H7 (cell line): ENCODE measurements at places on chromosomes 4 and X. TPM values are rescaled to one million over a fixed set of nuclear protein-coding genes. Genes with fewer than 3 reads are reported as not detected.

GRCh38 chrX:20913760-20914159, 460.5 kb upstream of the CNKSR2 start:
- DNase-seq: peak; percentile 51

MGARP gene
- 0.21 and 2.0 TPM in 2 replicates for total RNA-seq

SPACA5 gene
- total RNA-seq: not detected in 2 replicates

DNA sequence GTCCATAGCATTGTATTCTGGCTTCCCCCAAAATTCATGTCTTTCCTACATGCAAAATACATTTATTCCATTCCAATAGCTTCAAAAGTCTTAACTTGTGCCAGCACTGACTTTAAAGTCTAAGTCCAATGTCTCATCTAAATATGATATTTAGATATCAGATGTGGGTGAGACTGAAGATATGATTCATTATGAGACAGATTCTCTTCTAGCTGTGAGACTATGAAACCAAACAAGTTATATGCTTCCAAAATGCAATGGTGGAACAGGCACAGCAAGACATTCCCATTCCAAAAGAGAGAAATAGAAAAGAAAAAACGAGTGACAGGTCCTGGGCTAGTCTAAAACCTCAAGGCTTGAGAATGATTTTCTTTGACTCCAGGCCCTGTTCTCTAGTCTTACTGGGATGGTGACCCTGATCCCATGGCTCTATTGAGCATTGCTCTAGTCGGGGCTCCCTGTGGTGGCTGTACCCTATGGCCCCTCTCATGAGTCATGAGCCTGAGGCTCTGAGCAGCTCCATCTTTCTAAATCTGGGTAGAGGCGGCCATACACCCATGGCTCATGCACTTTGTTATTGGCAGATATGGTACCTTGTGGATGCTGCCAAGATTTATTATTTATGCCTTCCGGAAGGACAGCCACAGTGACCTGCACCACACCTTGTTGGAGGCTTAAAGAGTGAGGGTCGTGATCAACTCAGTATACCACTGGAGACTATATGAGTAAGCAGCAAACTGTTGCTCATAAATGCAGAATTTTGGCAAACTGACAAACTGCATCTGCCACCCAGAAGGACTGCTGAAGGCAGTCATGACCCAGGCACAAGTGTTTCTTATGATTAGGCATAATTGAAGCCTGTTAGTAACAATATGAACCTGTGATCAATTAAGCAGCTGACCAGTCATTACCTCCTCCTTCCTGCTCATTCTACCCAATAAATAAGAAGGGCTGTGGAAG, 38.5 kb upstream of the BOD1L1 start:
- no peak for DNase-seq

PHOX2B gene
- not detected in 2 replicates for total RNA-seq

GRCh38 chrX:119885554-119886428, 9.9 kb upstream of the AKAP14 start:
- DNase-seq: peak; percentile 22

DNA sequence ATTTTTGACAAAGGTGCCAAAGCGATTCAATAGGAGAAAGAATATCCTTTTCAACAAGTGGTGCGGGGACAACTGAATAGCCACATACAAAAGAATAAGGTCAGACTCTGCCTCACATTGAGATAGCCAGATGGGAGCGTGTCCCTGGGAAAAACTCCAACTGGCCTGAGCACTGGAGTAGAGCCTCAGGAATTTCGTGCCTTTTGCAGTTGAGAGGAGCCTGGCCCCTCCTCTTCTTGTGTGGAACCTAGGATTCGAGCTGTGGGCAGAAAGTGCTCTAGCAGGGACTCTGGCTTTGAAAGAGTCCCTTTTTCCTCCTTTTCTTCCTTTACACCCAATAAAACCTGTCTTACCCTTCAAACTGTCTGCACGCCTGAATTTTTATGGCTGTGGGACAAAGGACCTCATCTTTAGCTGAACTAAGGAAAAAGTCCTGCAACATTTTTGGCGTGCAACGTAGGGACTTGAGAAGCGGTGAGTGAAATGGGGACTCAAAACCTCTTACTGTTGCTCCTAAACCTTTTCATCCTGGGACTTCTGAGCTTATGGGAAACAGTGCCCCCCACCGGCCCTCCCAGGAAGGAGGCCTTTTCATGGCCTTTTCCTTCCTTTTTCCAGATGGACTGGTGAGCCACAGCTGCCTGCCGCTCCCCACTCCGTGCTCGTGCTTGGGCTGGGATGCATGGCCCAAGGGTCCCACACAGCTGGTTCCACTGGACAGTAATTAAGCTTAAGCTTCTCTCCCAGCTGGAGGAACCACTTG, 68.6 kb downstream of the BMP15 start:
- DNase-seq: peak; percentile 17

DNA sequence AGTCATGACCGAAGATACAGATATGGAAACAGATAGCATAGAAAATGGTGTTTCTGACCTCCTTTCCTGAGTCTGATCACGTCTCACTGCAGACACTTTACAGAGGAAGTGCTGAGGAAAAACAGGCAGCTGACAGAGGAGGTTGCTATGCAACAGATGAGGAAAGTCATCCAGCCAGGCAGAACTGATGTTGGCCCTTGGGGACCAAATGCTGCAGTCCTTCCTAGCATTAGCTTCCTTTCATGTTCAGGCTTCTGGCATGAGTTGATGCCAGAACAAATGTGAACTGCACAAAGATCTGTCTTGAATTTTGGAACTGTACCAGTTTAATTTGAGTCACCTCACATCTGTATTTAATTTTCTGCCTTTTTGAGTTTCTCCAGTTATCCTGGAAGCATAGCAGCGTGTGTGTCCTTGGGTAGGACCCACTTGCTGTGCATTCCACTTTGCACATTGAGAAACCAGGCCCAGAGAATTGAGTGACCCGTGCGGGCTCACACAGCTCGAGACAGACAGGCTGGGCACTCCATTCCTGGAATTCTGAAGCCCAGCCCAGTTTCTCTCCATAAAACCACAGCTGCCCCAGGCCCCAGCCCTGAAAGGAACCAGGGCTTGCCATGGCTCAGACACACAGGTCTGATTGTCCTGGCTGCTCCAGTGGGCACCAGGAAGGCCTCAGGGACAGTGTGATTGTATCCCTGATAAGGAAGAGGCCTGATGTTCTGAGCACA, 1.4 kb upstream of the MAGED1 start:
- no peak for DNase-seq

BST1 gene
- total RNA-seq: 0.80 and 1.00 TPM in 2 replicates

TMEM184C gene
- total RNA-seq: 24.9 and 34.3 TPM in 2 replicates

IL3RA gene
- 0.07 TPM in 1 of 2 replicates, not detected in the other for total RNA-seq

DNA sequence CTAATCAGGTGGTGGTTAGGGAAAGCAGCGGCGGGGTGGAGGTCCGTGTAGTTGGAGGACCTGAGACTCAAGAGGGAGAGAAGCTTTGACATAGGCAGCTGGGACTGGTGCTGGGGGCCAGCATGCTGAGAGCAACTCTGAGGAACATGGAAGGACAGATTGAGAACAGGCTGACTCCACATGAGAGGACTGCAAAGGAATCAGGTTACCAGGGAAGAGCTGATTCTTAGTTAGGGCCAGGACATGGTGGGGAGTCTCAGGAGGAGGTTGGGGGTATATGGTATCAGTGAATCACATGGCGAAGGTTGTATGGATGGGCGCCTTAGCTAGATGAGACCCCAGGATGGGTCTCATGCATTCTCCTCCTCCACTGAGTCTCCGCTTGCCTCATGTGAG, 264.0 kb upstream of the BOD1L1 start:
- DNase-seq: no peak

- no peak for DNase-seq
Observed at GRCh38 chr4:151672996-151673395, 87.8 kb downstream of the GATB start.

- no peak for DNase-seq
Observed at GRCh38 chrX:44975666-44976263, 102.8 kb downstream of the KDM6A start.

DNA sequence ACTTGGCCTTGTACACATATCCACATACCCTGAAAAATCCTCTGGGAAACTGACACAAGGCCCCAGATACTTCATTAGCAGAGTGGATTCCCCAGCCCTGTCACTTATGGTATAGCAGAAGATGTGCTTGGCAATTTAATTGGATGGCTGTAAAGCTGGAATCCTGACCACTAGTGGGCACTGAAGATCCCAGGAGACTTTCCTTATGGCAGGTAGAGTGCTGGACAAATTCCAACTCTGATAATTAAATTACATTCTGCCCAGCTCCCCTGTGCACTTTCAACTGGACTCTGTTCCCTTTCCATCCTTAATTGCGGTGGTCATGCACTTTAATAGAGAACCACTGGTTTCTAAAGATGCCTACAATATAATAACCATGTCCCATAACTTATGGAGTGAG, 119.8 kb downstream of the DCK start:
- DNase-seq: peak; percentile 49

DNA sequence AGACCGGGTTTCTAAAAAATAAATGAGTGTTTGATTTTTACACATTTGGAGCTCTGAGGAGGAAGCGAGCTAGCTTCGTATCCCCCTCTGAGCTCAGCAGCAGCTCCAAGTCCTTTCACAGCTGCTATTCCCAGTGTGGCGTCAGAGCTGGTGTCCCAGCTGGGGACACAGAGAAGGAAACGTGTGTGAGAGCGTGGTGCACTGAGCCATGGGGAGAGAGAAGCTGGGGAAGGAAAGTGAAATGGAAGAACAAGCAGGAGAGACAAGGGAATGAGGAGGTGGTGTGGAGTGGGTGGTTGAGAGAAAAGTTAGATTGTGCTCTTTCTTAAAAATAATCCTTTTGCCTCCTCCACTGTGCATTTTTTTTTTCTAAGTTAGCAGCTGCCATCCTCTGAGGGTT, 79.5 kb upstream of the SLC4A4 start:
- no peak for DNase-seq
